ENCODE measurements at places on chromosomes 16 and 17.

DNA sequence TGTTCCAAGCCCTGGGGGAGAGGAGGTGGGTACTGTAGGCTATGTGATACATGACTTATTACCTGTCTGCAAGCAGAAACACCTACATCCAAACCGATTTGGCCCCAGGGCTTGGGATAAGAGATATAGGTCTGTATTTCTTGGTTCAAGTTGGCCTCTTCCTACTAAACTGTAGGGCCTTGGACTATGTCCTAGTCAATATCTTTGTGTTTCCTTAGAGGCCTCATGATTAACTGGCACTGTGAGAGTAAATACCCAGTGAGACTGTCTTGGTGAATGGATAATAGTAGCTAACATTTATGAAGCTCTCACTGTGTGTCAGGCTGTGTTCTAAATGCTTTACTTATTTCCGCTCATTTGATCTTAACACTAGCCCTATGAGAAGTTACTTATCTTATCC lies 70.0 kb downstream of the MSI2 start:
- DNase-seq: no peak

GRCh38 chr16:67393111-67393787 lies at the start of gene TPPP3:
Gene TPPP3, minus strand, starts transcription at chr16:67393498. Its CDS starts 2,387 bp downstream, at chr16:67391111.
- peak; percentile 23 for DNase-seq

DNA sequence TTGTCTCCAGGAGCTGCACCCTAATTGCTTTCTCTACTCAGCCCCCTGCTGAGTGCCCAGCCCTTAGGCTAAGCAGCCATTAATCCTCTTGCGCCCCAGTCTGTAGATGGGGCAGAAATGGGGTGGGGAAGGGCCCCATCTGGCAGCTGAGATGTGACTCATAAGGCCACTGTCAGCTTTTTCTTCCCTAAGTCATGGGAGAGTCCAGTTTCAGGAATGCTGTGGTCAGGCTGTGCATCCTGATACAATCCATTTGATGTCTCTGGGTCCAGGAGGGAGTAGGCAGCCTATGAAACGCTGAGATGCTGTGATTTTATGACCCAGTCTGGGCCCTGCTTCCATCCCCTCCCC lies 12.3 kb downstream of the PLXDC1 start:
- no peak for DNase-seq

GRCh38 chr16:86225905-86226371 lies 284.4 kb upstream of the FOXF1 start:
- DNase-seq: no peak

DNA sequence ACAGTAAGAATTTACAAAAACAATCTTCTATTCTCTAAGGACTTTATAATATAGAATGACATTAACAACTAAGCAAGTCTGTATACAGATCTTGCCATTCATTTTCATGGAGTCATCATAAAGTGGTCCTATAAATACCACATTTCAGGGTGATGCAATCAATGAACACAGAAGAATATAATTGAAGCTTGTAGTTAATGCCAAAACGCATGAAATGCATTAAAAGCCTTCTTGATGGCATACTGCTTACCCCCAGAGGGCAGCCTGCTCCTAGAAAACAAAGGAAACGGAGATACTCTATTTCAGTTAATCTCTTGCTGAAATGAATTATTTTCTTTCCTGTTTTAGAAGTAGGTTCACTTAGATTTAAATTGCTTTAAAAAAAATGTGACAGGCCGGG lies 45.2 kb upstream of the STAC2 start:
- DNase-seq: no peak

DNA sequence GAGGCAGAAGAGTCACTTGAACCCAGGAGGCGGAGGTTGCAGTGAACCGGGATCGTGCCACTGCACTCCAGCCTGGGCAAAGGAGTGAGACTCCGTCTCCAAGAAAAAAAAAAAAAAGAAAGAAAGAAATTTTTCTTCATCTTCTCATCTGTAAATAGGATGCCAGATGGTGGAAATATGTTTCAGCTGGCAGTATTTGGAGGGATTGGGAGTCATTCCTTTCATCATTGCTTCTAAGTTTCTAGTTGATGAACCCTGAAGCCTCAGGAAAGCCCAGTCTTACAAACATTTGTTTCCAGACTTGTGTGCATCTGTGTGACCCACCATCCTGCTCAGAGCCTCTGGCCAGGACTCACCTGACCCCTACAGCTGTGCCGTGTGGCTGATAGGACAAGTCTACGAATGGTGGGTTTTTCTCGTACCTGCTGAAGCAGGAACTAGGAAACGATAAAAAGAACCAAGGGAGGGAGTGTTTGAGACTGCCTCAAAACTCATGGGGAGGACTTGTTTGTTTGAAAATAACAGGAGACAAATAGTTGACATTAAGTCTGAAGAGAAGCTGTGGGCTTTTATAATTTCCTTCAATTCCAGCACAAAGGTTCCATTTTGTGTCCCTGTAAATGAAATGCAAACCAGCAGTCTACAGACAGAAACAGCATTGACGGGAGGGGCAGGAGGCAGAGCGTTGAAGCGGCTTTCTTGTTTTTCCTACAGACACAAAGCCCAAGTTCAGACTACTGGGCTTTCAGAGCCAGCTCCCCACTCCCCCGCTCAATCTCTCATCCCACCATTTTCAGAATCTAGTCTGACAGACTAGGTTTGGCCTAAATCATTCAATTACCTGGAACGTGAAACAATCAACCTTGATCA lies 24.9 kb downstream of the CDRT4 start:
- DNase-seq: no peak

- no peak for DNase-seq
These were observed 289.4 kb upstream of the MYOCD start for GRCh38 chr17:12376276-12376675.

- no peak for DNase-seq
These were observed 44.7 kb downstream of the NEUROD2 start for GRCh38 chr17:39562976-39563375.

DNA sequence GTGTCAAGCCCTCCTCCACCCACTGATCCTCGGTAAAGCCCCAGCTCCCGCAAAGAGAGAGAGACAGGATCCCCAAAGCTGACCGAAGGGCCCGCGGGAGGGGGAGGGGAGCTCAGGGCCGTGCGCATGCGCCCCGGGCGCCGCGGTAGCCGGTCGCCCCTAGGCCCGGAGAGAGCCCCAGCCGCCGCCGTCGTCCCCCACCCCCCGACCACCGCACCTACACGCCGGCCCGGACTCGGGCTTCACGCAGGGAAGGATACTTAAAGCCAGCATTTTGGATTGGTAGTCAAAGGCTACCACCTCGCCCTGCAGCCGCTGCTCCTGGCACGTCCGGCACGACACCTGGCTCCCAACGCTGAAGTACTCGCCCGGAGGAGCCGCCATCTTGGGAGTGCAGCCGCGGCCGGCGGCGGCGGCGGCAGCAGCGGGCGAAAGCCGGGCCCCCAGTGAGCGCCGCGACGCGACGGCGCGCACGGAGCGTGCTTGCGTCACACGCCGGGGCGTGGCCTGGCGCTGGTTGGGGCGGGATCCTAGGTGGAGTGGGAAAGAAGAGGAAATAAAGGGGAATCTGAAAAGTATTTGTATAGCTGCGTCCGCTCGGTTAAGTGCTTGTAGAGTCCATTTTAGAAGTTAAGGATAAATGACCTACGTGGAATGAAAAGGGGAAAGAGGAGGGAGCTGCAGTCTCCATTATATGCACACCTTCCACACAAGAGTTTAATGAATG lies at the start of gene LSM12:
TSS of gene LSM12 (minus strand) at position 468 of the 727 bp plus-strand sequence. CDS start at position 384, 84 bp downstream.
- peak; percentile 64 for DNase-seq

GRCh38 chr17:41537614-41537954 lies 9.5 kb upstream of the KRT19 start:
- DNase-seq: no peak

GRCh38 chr16:813204-813915 lies 12.8 kb upstream of the GNG13 start:
- DNase-seq: no peak

GRCh38 chr17:36880268-36880905 lies 56.9 kb upstream of the LHX1 start:
- DNase-seq: no peak

DNA sequence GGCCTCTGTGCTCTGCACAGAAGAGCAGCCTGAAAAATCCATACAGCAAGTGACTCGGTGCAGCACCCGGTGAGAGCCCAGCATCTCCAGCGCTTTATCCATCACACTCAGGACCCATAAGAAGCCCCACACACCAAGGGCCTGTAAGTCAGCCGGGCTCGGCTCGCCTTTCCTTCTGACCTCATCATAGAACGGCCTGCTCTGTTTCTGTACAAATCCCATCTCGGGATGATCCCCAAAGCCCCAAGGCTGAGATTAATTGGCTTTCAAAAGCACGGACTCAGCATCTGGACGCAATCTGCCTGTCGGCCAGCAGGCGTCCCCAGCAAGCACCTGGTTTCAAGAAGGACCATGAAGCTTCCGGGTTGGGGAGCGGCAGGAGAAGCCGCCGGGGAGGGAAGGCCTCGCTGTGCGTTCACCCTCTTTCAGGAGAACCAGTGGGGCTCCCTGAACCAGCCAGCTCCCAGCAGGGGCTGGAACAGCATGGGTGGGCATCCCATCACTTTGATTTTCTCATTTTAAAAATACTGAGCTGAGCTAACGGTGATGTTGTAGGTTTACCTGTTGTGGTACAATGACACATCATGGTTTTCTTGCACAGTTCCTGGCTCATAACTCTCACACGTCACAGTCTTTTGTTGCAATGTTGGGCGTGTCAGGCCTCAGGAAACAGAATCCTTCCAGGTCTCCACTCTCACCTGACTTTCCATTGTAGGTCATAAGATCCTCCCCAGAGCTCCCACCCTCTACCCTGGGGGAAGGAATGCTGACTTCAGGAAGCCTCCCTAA lies 6.7 kb downstream of the CCDC57 start:
- peak; percentile 59 for DNase-seq

GRCh38 chr16:27828671-27829070 lies 234.8 kb downstream of the GSG1L start:
- DNase-seq: no peak

DNA sequence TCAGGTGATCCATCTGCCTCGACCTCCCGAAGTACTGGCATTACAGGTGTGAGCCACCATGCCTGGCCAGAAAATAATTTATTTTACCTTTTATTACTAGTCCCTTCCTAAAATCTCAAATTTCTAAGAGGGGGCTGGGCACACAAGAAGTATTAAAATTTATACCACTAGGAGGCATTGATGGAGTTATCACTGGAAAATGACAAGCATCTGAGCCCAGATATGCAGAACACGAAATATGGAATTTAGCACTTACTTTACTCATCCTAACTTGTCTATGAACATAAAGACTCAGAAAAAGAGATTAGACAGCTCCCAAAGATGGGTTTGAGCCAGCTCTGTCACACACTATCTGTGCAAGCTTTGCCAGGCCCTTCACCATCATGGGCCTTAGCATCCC lies 46.4 kb downstream of the STAT5A start:
- no peak for DNase-seq

DNA sequence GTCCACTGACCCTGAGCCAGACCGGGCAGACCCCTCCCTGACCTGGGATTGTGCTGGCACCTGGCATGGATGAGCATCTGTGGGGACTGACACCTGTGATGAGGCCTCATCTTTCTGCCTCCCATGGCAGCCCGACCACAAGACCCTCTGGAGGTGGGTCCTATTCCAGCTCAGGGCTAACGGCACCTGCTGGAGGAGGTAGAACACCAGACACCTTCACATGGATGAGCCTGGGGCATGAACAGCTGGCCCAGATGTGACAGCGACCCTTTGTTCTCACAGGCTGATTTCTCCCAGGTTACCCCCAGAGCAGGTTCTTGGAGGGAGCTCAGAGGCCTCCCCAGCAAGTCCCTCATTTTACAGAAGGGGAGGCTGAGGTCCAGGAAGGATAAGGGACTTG lies 46.4 kb upstream of the PIK3R6 start:
- DNase-seq: no peak

DNA sequence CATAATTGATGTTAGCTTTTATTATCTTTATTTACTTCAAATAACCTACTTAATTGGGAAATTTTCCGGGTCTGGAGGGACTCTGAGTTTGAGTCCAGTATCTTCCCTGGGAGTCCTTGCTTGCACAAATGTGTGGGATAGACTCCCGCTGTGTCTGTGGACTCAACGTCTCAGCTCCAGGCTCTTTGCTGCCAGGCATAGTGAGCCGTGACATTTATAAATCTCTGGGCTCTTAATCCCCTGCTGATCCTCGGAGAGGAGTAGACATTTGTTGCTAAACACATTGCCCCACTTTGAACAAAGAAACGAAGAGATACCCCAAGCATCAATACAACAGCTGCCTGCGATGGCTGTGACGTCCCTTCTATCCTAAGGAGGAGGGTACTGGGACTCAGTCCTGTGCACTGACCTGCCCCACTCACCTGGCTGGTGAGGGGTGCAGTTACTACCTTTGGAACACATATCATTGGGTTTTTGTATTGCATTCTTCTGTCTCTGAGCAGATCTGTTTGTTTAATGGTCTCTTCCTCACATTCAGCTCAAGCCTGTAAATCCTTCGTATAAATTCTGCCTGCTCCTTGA lies 316.9 kb downstream of the HAPSTR1 start:
- no peak for DNase-seq

GRCh38 chr17:59260722-59261121 lies 40.4 kb downstream of the GDPD1 start:
- DNase-seq: no peak

- no peak for DNase-seq
These were observed 1.4 kb downstream of the NXPH3 start for GRCh38 chr17:49576917-49577649.

GRCh38 chr16:12086822-12087221 lies 110.3 kb downstream of the SNX29 start:
- DNase-seq: no peak

DNA sequence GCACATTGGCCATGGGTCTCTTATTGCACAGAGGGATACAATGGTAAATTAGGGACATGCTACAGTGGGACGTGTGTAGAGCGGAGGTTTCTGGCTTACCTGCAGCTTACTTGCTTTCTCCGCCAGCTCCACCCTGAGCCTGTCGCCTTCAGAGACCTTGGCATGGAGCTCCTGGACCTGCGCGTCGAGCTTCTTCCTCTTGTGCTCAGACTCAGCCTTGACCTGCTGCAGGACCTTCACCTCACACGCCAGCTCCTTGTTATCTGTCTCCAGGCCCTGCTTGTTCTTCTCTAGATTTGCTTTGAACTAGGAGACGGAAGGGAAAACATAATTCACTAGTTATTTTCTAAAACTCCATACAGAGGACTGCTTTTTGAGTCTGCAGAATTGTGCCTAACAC lies 63.5 kb downstream of the NDEL1 start:
- no peak for DNase-seq

GRCh38 chr17:66542967-66543520 lies 240.6 kb downstream of the PRKCA start:
- DNase-seq: no peak

GRCh38 chr17:76673729-76674128 lies 30.2 kb upstream of the ST6GALNAC1 start:
- no peak for DNase-seq

- no peak for DNase-seq
These were observed 467 bp upstream of the GDE1 start for GRCh38 chr16:19522397-19522732.
